ENCODE measurements at places on chromosomes 7 and 10.

- DNase-seq = peak; percentile 78
These were observed 25.9 kb downstream of the HELLS start for GRCh38 chr10:94571528-94571927.

DNA sequence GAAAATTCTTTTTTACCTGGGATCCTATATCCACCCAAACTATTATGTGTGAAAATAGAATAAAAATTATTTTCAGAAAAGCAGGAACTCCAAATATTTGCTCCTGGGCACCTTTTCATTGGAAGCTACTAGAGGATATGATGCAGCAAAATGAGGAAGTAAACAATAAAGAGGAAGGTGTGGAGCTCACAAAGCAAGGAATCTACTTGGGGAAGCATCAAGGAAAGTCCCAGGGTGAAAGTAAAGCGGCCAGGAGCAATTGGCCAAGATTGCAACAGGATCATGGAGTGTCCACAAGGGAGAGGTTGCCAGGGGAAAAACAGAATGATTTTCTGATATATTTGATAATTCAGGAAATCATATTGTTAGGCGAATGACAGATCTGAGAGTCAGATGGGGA is 80.8 kb downstream of the CARD11 start:
- DNase-seq = no peak

DNA sequence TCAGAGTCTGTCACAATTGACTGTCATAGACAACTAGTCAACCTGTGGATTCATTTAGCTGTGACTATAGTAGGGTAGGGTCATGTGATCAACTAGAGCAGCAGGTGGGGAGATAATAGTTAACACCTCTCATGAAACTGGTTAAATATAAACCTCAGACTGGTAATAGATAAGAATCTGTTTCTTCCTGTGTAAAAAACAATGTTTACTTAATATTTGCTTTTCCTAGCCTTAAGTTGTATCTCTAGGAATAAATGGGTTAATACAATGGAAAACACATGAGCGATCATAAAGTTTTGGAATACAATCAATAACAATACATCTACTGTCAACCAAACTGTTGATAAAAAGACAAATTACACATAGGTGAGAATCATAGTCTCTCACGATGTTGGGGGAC is 43.4 kb upstream of the ITGB8 start:
- DNase-seq = no peak

DNA sequence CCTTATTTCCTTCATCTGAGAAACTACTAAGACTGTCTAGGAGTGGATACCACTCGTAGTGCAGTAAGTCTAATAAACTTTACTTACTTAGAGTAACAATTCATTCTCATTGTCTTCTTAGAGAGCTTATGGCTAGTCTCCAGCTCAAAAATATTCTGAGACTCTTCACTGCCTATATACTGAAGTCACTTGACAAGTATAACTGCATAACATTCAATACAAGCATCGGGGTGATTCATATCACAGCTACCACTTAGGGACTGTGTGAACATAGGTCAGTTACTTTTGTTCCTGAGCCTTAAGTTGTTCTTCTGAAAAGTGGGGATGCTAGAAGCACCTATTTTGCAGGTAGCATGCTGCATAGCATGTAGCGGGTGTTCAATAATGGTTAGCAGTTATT is 111.0 kb downstream of the HTR7 start:
- DNase-seq = no peak

DNA sequence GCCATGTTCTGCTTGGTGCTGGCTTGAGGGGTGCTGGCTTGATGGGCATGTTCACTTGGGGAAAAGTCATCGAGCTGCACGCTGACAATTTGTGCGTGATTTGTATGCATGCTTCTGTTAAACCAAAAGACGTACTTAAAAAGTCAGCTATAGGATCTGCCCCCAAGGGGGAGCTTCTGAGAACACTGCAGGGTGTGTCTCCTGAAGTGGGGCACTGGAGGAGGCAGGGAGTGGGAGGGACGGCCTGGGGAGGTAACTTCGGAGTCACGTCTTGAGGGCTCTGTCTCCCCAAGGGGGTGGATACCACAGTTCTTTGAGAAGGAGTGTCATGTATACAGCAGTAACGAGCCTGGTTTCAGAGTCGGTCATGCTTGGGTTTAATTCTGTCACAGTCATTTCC is 406.5 kb downstream of the PLXNA4 start:
- DNase-seq = no peak

DNA sequence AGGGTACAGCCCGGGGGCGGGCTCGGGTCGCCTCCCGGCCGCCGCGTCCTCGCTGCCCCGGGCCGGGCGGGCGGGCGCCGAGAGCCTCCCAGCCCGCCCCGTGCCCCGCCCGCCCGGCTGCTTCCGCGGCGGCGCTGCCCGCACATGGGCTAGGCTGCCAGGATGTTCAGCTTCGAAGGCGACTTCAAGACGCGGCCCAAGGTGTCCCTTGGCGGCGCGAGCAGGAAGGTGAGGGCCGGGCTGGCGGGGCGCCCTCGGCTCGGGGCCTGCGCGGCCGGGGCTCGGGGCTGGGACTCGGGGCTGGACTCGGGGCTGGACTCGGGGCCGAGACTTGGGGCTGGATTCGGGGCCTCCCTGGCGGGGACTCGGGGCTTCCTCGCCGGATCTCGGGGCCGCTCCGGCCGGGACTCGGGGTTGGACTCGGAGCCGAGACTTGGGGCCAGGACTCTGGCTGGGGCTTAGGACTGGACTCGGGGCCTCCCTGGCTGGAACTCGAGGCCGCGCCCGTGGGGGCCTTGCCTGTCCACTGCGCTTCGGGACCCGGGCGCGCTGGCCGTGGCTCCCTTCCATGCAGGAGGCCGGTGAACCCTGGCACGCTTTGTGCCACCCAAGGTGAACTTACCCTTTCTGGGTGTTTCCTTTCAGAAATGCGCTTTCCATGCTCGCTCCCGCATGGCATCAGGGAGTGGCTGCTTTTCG is 534 bp downstream of the UBE3C start:
- peak; percentile 41 for DNase-seq

DNA sequence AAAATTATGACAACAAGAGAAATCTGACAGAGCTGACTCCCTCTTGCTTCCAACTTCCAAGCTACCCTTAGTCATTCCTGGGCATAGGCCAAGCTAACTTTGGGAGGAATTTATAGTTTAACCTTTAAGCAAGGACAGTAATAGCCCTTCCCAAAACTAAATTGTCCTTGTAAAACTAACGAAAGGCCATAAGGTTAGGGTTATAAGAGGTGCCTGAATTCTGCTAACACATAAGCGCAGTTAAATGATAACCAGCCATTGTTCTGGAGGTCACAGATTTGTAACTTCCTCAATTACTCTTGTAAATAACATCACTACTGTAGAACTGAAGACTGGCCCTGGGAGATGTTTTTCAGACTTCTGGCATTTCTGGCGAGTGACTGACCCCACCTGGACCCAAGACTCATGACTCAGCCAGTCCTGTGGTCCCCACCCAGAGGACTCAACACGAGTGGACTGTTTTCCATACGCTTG is 481.2 kb downstream of the KCNMA1 start:
- DNase-seq = peak; percentile 78

GRCh38 chr7:5605775-5606634 is 175.5 kb downstream of the RNF216 start:
- no peak for DNase-seq

Measured in iris pigment epithelial cell (primary cell).